Lung (tissue), 17 donors: ENCODE measurements at places on chromosomes 1 and 21. TPM values are rescaled to one million over a fixed set of nuclear protein-coding genes. Genes with fewer than 3 reads are reported as not detected.

MNDA gene
- 25.0 TPM for total RNA-seq

DNA sequence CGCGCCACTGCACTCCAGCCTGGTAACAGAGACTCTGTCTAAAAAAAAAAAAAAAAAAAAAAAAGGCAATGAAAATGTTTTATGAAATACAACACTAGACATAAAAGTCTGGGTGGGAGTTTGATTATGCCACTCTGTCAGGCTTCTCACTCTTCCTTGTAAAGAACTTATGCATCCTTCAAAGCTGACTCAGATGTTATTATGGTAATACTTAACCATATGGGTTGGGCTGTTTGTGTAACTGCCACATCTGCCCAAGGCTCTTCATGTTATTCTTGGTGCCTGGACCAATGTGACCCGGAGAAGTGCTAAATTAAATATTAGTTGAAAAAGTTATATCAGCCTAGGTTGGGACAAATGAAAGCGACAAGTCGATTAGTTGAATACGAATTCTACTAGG lies 23.8 kb downstream of the FAM89A start:
- DNase-seq = no peak

DNA sequence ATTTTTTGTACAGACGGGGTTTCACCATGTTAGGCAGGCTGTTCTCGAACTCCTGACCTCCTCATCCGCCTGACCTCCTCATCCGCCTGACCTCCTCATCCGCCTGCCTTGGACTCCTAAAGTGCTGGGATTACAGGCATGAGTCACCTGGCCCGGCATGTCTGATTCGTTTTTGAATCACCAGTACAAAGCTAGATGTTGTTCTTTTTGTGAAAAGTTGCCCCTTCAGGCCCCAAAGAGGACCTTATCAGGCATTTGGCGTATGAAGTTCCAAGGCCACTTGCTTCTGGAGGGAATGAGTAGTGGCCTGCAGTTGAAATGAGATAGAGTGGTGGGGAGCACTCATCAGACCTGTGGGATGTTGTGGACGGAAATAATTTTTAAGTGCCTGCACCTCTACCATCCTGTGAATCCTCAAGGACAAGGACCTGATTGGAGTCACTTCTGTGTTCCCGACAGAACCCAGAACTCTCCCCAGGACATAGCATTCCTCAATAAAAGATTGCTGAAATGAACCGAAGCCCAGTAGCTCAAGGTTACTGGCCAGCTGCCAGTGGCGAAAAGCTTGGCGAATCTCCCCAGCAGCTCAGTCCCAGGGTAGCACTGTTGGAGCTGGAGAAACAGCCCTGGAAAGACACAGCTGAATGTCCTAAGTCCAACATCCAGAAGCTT lies 50.1 kb downstream of the NDUFS5 start:
- peak; percentile 65 for DNase-seq

DNA sequence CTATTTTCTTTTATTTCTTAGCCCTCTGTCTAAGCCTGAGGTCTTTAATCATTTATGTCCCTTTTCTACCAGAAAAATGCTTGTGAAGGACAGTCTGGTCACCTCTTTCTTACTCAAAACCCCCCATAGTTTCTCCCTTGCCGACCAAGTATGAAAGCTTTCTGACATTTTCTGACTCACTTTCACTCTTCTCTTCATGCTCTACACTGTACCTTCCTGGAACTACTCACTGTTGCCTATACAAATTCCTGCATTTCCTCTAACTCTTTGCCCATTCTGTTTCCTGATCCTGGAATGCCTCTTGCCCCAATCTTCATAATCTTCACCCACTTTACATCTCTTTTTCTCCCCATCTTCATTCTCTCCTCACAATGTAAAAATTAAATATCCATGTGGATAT lies 380.0 kb downstream of the HHIPL2 start:
- no peak for DNase-seq

GRCh38 chr21:45699251-45699942 lies 55.9 kb downstream of the PCBP3 start:
- DNase-seq = no peak
